Activated T-cell treated with anti-CD3 and anti-CD28 coated beads for 24 hours (primary cell): ENCODE measurements at places on chromosomes 4 and X.

DNA sequence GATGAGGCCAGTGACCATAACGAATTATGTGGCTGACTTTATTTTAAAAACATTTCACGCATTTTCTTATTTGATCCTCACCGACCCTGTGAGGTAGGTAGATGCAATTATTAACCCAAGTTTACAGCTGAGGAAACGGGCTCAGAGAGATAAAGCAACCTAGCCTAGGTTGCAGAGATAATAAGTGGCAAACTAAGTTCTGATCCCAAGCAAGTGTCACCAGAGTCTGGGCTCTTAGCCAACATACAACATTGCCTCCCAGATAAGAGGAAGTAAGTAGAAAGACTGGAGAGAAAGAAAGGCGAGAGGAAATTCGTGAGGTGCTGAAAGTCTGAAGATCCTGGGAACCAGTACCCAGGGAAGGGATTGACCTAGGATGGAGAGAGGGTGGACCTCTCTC, 77.4 kb upstream of the GPR50 start:
- DNase-seq = no peak

DNA sequence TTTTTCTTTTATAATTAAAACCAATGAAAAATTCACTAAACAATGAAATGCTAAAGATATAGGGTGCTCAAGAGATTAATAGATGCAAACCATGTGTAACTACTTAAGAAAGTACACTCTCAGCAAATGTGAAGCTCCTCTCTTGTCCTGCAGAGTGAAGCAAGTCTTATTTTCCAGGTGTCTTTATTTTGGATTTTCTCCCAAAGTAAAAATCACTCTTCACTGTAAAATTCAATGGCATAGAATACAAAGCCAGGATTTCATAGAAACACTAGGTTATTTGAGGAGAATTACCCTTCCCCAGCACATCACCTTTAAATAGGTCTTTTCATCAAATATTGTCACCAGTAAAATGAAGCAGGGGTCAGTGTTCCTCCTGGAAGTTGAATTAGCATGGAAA, 57.0 kb upstream of the GIMD1 start:
- DNase-seq = no peak

GRCh38 chr4:185796176-185796575, 15.8 kb downstream of the SORBS2 start:
- no peak for DNase-seq

DNA sequence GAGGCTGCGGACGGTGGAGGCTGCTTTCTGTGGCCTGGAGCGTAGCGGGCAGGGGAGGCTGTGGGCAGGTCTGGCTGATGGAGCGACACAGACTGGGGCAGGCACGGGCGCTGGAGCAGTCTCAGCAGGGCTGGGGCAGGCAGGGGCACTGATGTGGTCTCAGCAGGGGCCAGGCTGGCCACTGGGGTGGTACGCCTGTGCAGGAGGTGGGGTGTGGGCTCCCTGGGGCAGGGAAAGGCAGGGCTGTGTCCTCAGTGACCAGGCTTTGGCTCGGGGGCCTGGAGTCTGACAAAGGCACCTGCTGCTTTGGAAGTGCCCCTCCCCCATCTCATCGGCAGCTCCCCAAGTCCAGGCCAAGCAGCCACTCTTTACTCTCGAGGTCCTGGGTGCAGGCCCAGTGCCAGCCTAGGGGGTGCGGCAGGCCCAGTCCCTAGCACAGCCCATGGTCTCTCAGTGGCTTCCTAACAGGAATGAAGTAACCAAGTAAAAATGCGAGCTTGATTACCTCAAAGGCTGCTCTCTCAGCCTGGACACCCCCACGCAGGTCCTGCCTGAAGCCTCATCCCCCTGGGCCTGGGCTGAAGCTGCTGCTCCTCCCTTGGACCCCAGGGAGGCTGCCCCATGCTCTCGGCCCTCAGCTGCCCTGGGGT, 55.5 kb downstream of the ADRA2C start:
- DNase-seq = no peak

GRCh38 chrX:48883729-48884128, 13.8 kb downstream of the TIMM17B start:
- DNase-seq = no peak

DNA sequence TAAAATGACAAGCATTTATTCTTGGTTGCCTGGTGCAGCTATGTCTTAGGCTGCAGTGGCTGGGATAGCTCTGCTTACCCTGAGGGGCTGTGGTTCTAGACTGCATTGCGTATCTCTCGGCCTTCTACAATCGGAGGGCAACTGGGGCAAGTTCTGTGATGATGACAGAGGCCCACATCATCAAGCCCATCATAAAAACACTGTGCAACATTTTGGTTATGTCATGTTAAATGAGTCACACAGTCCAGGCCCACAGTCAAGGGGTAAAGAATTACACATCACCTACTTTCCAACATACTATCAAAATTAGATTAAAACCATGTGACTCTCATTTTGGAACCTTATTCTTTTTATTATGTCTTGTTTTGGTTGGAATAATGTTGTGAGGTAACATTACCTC, 120.2 kb upstream of the GUCY1A1 start:
- DNase-seq = no peak

- no peak for DNase-seq
These were observed 17.1 kb downstream of the RNF4 start for GRCh38 chr4:2485956-2486355.

GRCh38 chr4:8381814-8382581, 58.5 kb downstream of the ACOX3 start:
- DNase-seq = no peak

DNA sequence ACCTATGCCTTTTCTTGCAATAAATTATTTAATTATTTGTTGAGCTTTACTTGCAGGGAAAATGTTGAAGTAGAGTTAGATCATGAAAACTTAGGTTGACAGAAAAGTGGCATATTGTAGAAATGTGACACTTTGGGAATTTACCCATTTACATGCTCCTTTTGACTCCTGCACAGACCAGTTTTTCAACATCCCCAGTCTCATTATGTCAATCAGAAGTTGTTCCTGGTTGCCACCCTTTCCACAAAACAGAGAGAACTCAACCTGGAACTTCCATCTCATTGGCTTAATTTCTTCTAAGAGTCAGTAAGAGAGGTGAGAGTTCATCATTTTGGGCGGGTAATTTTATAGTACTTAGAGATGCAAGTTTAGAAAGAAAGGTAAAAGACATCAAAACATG, 284.6 kb upstream of the ANKRD50 start:
- no peak for DNase-seq

DNA sequence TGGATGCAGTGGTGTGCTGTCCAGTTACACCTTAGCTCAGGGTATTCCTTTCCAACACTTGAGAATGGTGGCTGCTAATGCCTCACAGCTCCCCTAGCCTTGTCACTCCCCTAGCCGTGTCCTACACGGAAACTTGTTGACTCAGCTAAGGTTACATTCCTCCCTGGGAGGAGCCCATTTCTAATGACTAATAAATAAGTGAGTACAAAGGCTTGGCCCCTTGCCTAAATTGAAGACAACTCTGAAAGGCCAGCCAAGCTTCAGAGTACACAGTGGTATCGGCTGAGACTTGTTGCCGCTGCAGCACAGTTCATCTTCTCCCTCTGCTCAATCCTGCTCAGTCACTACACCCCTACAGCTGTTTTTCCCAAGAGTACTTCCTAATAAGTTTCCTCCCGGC, 21.2 kb upstream of the SLC25A31 start:
- no peak for DNase-seq

DNA sequence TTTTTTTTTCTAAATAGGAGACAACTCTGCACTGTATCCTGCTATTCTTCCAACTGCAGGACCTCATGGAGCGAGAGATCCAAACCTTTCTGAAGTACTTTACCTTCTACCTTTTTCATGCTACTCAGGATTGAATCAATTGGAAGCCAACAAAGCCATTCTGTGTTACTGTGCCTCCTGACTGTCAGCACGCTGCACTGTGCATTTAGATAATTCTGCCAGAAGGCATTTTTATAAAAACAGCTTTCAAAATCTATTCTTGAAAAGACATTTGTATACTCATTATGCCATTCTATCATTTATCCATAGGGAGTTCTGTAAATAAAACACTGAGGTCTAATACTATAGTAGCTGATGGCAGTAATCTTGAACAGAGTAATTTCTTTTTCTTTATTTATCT, 142.8 kb downstream of the SLIT2 start:
- no peak for DNase-seq

DNA sequence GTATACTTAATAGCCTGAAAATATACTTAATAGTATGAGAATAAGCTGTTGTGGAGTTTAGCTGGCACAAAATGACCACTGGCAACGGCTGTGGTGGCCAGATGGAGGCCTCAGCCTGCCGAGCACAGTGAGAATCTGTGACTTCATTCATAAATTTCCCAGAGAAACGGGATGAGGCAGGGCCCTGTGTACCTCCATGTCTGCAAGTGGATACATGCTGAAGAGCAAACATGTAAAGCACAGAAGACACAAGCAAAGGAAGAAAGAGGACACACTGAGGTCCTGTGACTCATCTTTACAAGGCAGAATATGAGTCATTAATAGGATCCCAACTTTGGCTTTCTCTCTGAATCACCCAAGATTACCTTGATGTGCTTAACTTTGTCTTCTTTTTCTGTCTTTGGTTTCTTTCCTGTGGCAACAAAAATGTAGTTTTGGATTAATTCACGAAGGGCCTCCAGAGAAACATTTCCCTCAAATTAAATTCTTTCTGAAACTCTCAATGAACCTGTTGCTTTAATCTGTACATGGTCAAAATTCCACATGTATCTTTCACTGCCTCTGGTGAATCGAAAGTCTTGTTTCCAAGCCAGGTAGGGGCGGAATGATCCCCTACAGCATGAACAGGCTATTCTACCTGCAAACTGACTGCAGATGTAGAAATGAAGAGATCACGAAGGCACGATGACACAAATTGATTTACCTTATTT, 56.4 kb downstream of the IRF2 start:
- no peak for DNase-seq

- no peak for DNase-seq
These were observed 300.9 kb upstream of the HS3ST1 start for GRCh38 chr4:11729548-11729947.

DNA sequence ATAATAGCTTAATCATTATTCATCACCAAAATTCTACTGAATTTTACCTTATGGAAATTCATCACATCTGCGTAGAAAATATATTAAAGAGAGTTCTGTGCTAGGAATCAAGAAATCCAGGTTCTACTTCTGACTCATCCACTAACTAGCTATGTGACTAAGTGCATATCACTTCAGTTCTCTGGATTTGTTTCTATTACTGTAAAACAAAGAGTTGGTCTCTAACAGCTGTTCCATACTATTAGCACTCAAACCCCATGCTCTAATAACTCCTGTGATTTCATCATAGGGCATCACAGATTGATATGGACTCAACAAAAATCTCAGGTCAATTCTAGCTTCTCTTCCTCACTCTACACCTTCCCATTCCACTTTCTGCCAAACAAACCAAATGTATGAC, 572.0 kb downstream of the INPP4B start:
- no peak for DNase-seq

- no peak for DNase-seq
These were observed 69.3 kb downstream of the GPAT3 start for GRCh38 chr4:83605210-83605609.

DNA sequence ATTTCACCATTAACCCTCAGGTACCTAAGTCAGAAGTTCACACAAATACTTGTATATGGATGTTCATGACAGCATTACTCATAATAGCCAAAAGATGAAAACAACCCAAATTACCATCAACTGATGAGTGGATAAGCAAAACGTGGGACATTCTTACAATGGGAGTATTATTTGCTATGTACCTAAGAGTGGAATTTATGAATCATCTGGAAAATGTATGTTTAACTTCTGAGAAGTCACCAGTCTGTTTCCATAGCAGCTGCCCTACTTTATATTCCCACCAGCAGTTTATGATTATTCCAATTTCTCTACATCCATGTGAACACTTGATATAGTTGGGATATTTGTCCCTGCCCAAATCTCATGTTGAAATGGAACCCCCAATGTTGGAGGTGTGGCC, 1478.9 kb downstream of the PCDH19 start:
- no peak for DNase-seq

- no peak for DNase-seq
These were observed 404.0 kb upstream of the F9 start for GRCh38 chrX:139126493-139126892.

DNA sequence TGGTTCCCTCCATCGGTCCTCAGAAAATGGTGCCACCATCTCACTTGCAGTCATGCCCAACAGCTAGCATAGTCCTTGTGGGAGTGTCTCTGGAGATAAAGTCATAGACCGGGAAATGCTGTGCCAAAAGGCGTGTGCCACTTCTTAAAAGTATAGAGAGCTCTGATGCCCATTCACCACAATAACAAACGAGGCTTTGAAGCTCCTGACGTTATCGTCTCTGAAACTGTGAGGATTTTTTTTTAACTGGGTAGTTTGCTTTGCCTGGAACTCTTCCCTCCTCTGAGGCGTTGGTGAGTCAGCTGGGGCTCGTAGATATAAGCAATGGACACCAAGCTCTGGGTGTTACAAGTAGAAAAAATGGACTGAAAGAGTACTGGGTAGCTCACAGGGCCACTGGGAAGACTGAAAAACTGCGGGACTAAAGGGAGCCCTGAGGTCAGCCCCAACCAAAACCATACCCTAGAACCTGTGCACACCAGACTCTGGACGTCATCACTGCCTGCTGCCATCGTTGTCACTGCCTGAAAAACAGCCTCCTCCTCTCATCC, 89.4 kb upstream of the TRIM2 start:
- DNase-seq = peak; percentile 48

DNA sequence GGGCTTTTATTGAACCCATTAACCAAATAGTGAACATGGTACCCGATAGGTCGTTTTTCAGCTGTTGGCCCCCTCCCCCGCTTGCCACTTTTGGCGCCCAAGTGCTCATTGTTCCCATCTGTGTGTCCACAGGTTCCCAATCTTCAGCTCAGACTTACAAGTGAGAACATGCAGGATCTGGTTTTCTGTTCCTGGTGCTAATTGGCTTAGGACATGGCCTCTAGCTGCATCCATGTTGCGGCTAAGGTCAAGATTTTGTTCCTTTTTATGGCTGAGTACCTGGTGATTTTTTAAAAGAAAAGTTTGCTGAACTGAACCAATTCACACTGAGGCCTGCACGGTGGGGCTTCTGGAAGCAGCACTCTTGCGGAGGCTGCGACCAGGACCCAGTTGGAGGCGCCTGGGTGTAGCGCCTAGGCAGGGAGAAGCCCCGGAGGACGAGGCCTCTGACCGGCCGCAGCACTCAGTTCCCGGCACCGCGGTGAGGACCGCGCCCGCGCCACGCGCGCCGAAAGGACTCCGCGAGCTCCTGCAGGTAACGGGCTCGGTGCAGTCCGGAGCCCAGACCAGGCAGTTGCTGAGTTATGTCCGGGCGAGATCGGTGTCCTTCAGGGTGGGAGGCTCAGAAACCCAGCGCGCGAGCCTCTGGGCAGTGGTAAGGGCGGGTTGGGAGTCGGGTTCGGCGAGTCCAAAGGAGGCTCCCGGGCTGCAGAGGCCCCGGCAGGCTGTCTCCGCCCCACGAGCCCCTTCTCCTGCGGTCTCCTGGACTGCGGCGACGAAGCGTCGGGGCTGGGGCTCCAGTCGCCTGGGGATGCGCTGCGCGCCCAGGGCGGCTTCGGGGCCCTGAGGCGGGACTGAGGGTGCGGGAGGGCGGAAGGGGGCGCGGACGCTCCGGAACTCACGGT, 15.8 kb upstream of the SLC25A4 start:
- no peak for DNase-seq

- no peak for DNase-seq
These were observed 35.6 kb downstream of the ARSJ start for GRCh38 chr4:113943863-113944262.

GRCh38 chr4:79584352-79584751, 176.3 kb upstream of the GK2 start:
- no peak for DNase-seq

GRCh38 chr4:967113-968104, 6.0 kb downstream of the DGKQ start:
- no peak for DNase-seq
